ENCODE measurements at places on chromosomes 6 and 20. TPM values are rescaled to one million over a fixed set of nuclear protein-coding genes. Genes with fewer than 3 reads are reported as not detected.

PACRG gene
- polyA plus RNA-seq: 1.4 TPM

FNDC11 gene
- 0.90 TPM for polyA plus RNA-seq

ZNF391 gene
- polyA plus RNA-seq: 3.9 TPM

ZC2HC1B gene
- not detected for polyA plus RNA-seq

HCRTR2 gene
- polyA plus RNA-seq: not detected

ZNF831 gene
- polyA plus RNA-seq: 5.6 TPM

GGTLC1 gene
- polyA plus RNA-seq: not detected

ENPP5 gene
- polyA plus RNA-seq: 1.7 TPM

KCNG1 gene
- not detected for polyA plus RNA-seq

- no peak for DNase-seq
Observed at GRCh38 chr20:15772826-15773225, 800.4 kb downstream of the KIF16B start.

DNA sequence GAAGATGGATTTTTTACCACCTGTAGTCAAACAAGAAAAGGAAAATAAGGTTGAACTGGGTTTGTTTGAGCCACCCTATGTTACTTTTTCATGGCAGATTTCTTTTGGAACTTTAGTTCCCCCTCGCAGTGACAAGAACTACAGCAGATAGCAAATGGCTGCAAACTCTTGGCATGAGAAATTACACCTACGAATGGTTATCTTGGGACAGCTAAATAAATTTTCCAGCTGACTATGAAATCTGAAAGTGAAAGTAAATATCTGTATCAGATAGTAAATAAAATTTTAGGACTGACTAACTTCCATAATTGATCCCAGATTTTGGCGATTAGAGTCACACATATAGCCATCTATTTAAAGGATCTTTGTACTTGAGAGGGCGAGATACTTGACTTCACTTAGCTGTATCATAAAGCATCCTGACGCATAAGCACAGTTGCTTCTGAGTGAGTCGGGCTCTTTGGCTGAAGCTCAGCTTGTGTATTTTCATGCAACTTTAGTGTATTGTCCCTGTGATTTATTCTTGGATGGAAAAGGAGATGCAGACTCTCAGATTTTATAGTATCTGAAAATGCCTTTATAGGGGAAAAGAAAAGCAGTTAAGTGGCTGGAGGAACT is 125.3 kb upstream of the B3GAT2 start:
- no peak for DNase-seq

GRCh38 chr6:138115201-138115600 is 8.0 kb upstream of the PERP start:
- DNase-seq: no peak

DNA sequence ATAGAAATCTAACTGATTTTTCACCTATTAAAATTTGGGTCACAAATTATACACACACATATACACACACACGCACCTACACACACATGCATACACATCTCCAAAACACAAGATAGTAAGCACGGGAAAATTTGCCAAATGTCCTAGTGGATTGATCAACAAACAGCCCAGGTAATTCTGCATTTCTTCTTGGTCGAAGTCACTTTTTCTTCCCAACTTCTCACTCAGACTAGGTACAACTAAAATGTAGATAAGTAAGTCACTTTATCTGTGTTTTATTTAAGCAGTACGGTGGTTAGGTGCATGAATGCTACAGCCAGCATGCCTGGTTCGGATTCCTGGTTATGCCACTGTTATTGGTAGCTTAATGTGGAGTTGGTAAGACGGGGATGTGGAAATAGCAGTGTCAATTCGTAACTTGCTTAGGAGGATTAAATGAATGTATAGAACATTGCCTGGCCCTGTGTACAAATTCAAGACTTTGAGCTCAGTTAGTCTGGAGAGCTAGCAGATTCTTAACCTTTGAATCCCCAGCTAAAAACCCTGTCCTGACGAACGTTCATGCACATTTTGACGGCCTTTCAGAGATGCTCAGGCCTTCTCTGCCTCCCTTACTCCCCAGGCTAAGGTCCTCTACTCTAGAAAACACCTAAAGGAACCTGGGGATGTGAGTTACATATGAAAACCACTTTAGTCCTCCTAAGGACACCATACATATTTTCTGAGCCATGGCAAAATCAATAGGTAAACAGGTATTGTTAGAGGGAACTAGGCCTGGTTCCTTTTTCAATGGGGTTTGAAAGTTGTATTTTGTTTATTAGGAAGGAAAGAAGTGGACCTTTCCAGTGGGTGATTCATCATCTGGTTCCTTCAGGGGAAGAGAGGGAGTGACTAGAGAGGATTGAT is 50.9 kb downstream of the CYP24A1 start:
- DNase-seq: no peak

DNA sequence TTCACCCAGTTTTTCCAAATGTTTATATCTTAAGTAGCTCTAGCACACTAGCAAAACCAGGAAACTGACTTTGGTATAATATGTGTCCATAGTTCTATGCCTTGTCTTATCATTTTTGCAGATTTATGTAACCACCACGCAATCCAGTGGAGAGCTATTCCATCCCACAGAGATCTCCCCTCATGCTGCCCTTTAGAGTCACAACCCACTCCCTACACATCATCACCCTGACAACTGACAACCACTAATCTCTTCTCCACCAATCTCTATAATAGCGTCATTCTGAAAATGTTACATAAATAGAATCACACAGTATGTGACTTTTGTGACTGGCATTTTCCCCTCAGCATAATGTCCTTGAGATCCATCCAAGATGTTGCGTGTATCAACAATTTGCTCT is 29.1 kb downstream of the HLA-DRB5 start:
- no peak for DNase-seq

DNA sequence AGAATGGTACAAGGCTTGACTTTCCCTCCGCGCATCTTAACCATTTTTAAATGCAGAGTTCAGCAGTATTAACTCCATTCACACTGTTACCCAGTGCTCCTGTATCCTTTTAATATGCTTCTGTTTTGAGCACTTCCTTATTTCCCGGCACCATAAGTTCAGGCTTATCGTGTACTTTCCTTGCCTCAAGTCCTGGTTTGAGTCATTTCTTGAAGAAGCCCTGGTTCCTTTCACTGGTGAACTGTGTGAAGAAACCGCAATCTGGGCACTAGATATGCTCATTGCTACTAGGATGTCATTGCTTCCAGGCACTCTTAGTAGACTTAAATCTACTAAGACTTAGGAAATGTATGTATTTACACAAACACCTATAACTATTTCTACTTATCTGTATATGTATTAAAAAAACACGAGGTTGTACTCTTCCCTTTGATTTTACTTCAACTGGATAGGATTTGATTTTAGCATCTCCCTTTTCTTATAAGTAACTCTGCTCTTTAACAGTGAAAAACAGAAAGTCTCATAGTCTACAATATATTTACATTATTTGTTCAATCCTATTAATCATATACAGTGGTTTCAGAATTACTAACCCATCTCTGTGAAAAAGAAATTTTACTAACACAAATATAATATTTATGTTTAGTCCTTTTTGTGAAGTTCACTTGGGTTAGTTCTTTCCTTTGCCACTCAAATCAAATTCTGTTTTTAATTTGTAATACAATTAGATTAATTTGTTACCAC is 135.5 kb downstream of the CDKAL1 start:
- DNase-seq: no peak

DNA sequence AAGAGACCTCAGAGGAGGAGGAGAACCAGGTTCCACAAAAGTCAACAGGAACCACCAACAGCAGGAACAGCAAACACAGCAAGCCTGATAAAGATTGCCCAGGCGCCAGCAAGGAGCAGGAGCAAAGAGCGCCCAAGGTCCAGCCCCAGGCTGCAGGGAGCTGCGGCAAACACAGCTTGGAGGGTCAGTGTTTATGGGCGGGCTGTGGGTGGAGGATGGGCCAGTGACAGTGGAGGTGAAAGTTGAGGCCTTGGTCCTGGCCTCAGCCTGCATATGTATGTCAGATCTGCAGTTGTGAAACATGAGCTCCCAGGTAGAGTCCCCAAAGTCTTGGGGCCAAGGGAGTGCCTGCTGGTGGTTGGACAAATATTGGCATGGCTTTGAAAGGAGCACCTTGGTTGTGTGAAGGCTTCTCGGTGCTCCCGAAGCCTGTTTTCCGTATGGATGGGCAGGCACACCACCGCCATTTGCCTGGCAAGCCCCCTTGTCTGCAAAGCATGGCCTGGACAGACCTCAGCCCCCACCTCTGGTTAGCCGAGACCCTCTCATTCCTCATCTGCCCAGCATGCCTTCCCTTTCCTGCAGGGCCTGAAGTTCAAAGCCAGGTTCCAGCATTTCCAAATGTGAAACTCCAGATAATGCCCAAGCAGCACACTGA is 2.0 kb upstream of the CAPN11 start:
- no peak for DNase-seq
